ENCODE measurements at places on chromosomes 4 and X.
A peak's percentile ranks its signal among the peaks of the same experiment; 100 is the strongest.

DNA sequence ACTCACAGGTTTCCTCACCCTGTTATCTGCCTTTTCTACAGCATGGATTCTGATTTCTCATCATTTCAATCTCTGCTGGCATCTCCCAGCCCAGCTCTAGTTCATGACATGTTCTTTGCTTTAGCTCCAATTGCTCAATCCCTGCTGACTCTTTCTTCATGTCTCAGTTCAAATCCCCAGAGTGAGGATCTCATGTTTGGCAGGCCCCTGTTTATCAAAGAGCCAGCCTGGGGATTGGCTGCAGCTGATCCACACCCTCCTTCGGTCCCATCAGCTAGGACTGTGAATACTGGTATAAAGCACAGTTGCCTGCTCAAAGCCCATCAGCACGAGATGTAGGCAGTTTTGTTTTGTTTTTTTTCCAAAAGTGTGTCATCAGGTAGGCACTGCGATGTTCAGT, 14.4 kb upstream of the CC2D2A start:
- no peak for DNase-seq

GRCh38 chrX:69018416-69019072, 146.7 kb downstream of the PJA1 start:
- DNase-seq = no peak

- DNase-seq = no peak
These were observed 78.3 kb downstream of the PDLIM5 start for GRCh38 chr4:94530073-94530472.

- no peak for DNase-seq
These were observed 51.9 kb upstream of the USP9X start for GRCh38 chrX:41033299-41033698.

- DNase-seq = peak; percentile 77
These were observed 9.6 kb upstream of the TMA16 start for GRCh38 chr4:163484906-163485305.

GRCh38 chr4:156101571-156101970, 147.9 kb upstream of the CTSO start:
- no peak for DNase-seq

- DNase-seq = no peak
These were observed 7.6 kb downstream of the FAT4 start for GRCh38 chr4:125322366-125322730.

- no peak for DNase-seq
These were observed 112.4 kb upstream of the TLR3 start for GRCh38 chr4:185956544-185956940.

DNA sequence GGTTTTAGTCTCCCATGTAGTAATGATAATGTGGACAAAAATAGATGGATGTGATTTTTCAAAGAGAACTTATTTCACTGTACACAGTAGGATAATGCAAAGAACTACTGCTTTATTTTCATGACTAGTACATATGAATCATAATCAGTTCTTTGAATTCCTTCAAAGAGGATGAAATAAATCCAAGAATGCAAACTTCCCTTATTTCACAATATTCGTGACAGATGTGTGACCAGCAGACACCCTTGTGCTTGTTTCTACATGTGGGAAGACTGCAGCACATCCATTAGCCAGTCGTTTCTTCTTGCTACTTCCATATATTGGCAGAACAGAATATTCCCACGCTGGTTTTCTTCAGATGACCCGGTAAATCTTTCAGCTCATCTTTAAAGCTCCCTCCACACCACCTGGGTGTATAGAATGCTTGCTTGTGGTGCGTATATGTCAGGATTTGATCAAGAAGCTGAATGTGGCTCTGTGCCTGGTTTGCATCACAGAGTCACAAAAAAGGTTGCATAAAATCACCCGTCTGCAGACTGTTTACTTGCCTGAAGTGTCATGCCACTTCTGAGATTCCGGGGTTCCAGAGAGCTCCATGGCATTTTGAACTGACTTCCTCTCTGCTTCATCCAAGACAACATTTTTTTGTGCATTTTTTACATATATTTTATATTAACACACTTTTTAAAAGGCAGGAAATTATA, 47.7 kb upstream of the FAT4 start:
- DNase-seq = no peak

- DNase-seq = no peak
These were observed 12.1 kb downstream of the HAND2 start for GRCh38 chr4:173517781-173518424.

Measured in activated CD8-positive, alpha-beta T cell treated with anti-CD3 and anti-CD28 coated beads for 36 hours (primary cell).